ENCODE measurements at places on chromosomes 6 and 20. TPM values are rescaled to one million over a fixed set of nuclear protein-coding genes. Genes with fewer than 3 reads are reported as not detected.

GRCh38 chr6:76439811-76440210 lies 367.3 kb upstream of the IMPG1 start:
- no peak for DNase-seq

DNA sequence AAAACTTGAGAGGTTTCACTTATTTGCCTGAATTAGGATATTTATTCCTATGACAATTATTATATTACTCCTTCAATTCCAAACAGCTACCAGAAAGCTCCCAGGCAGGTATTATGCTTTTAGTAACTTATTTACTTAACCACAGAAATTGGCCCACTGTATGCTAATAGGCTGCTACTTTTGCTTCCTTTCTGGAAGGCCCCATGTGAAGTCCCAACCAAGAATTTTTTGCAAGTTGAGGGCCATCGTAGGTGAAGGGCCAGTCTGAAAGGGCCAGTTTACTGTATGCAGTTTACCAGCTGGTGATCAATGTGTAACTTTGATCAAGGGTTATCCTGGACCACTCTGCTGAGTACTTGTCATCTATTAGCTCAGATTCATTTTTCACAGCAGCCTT lies 45.0 kb downstream of the EDN1 start:
- DNase-seq, result no peak

DNA sequence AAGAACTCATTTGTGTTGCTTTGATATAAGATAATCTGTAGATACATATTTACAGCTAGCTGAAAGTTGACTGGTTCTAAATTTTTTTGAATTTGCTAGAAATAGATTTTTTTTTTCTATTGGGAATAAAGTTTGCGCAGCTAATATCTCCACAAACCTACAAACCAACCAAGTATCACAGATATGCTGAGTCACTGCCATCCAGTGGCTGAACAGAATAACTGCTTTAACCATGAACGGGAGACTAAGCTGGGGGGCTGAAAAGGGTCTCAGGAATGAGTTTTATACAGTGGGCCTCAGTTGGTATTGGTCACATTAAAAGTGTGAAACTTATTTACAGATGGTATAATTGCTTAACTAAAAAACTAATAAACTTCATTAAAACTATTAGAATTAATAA lies 326.7 kb upstream of the CNR1 start:
- no peak for DNase-seq

- DNase-seq, result peak; percentile 34
Measured at GRCh38 chr6:136959471-136959891, 37.4 kb downstream of the SLC35D3 start.

GRCh38 chr6:108872575-108872974 lies 24.4 kb downstream of the ARMC2 start:
- DNase-seq, result no peak

GRCh38 chr6:45704056-45704800 lies 311.4 kb downstream of the CLIC5 start:
- no peak for DNase-seq

The C20orf144 gene
- not detected for total RNA-seq

DNA sequence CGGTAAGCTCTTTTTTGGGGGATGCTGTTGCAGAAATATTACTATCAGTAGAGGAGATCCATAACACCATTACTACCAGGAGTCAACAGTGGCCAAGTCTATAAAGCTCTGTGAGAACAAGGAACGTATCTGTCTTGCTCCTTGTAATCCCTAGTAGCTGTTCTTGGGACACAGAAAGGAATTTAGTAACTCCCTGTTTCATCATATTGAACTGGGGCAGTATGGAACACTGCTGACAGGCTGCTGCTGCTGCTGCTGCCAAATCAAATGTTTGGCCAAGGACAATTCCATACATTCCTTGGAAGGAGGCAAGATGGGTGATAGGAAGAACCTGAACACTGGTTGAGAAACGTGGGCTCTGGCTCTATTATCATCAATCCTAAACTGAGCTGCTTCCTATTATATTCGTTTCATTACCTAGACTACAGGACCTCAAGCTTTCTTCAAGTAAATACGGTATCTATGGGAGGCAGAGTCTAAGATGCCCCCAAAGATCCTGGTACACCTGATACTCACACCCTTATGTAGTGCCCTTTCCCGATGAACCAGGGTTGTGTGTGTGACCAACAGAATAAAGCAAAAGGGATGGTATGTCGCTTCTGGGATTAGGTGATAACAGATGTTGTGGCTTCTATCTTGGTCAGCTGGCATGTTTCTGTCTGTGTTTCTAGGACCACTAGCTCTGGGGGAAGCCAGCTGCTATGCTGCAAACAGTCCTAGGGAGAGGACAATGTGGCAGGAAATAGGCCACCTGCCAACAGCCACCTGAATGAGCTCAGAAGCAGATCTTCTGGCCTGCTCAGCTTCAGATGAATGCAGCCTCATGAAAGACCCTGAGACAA lies 39.5 kb downstream of the ELOVL5 start:
- peak; percentile 58 for DNase-seq

GRCh38 chr6:57254055-57254717 lies 32.1 kb upstream of the RAB23 start:
- peak; percentile 46 for DNase-seq

DNA sequence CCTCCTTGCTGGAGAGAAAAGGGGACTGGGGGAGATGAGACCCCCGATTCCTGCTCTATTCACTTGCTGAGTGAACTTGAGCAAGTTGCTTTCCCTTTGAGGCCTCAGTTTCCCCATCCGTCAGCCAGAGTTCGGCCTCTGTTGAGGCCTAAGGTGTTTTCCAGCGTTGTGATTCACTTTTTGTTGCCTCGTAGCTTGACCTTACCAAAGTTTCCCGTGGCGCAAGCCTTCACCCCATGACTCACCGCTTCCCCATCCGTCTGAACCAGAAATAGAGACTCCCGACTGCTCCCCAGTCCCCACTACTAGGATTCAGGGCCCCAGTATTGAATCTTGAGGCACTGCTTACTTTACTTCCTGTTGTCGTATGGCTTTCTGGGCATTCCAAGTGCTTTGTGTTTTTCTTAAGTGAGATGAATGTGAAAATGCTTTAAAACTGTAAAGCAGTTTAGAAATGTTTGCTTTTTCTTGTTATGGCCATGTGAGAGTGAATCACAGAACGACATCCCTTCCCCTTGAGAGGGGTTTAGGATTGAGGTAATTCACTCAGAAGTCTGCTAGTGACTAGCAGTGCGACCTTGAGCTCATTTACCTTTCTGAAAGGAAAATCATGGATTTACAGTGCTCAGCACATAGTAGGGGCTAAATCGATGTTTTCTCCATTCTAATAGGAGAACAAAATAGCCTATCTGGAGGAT lies 1.2 kb downstream of the CHMP4B start:
- DNase-seq, result peak; percentile 66

DNA sequence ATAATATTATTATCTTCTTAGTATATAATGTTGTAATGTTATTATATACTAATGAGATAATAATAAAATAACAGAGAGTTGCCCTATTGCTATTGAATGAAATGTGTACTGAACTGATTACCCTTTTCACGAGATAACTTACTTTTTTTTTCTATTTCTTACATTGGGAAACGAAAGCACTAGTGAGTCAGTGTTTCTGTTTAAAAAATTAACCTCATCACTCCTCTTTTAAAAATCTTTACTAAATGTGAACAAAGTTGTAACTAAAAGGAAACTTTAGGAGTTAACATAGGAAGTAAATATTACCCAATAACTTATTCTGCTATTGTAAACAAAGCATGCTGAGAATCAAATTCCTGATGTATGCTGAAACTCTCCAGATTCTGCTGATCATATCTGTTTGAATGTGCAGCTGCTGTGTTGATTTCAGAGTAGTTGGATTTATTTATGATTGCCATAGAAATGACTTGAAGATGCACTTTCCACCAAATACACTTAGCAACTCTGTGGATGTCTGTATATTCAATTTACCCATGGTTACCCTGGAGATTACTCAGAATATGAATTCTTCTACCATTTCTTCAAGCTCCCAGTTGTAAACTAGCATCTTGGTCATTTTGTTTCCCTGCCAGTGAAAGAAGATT lies 523.4 kb downstream of the TENT5A start:
- DNase-seq, result peak; percentile 51

GRCh38 chr6:132675002-132675401 lies 16.0 kb upstream of the TAAR1 start:
- no peak for DNase-seq

- no peak for DNase-seq
Measured at GRCh38 chr6:105587349-105588122, 184.7 kb upstream of the PREP start.

GRCh38 chr6:17721671-17722070 lies 14.9 kb upstream of the NUP153 start:
- DNase-seq, result no peak

DNA sequence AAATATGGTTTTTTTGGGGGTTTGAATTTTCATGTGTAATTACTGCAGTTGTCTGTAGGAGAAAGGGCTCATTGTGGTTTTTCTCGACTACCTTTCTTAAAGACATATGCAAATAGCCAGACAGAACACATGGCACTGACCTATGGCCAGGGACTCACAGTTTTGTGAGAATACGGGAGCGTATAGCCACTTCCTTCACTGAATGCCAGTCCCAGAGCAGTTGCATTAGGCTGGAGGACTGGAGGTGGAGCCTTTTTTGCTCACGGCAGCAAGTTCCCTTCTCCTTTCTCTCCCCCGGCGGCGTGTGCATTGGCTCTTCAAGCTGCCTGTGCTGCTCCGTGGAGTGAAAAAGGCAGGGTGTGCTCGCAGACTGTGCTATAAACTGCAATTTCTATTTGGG lies 114.9 kb downstream of the AKAP7 start:
- DNase-seq, result peak; percentile 86

DNA sequence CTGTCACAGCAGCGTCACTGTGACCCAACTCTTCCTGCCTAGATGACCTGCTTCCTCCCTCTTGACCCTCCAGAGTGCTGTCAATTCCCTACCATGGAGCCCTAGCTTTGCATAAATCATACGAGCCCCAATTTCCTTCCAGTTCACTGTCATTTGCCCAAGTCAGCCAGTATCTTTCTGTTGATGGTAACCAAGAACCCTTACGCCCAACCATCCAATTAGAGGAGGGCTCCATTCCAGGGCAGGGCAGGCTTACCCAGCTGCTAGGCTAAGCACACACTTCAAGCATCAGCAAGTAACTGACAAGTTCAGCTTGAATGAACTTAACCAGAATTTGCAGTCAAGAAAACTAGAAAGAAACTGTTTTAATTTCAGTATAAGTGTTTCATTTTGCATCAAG lies 25.7 kb downstream of the WFDC3 start:
- no peak for DNase-seq

DNA sequence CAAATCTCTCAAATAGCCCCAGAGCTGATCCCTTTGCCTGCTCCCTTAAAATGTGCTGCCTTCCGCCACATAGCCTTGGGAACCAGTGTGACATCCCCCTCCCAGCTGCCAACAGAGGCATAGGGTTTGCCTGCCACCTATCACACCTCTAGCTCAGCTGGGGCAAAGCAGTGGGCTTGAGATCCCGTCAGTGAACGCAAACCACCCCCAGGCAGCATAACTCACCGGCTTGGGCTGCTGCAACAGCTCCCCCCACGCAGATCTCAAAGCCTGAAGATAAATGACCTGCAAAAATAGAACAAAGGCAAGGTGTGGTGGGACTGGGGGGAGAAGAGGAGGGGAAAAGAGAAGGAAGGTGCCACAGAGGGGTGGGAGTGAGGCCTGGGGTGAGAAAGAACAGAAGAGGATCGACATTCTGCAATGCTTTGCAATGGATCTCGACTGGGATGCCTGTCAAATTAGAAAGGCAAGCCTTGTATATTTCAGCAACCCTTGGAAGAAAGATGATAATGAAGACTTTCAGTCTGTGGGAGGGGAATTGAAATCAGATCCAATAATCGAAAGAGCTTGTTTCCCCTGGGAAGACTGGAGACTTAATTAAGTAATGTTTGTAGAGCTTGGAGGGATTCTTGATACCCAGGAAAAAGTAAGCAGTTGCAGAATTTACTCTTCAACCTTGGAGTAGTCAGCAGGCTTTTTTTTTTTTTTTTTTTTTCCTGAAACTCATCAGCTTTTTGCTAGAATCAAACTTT lies 1.3 kb downstream of the PDYN start:
- DNase-seq, result no peak

The NCOA3 gene
- total RNA-seq, result 23.9 TPM

GRCh38 chr6:169342710-169343109 lies 89.1 kb upstream of the THBS2 start:
- DNase-seq, result no peak

The IL17F gene
- not detected for total RNA-seq

The AK9 gene
- total RNA-seq, result 20.3 TPM

DNA sequence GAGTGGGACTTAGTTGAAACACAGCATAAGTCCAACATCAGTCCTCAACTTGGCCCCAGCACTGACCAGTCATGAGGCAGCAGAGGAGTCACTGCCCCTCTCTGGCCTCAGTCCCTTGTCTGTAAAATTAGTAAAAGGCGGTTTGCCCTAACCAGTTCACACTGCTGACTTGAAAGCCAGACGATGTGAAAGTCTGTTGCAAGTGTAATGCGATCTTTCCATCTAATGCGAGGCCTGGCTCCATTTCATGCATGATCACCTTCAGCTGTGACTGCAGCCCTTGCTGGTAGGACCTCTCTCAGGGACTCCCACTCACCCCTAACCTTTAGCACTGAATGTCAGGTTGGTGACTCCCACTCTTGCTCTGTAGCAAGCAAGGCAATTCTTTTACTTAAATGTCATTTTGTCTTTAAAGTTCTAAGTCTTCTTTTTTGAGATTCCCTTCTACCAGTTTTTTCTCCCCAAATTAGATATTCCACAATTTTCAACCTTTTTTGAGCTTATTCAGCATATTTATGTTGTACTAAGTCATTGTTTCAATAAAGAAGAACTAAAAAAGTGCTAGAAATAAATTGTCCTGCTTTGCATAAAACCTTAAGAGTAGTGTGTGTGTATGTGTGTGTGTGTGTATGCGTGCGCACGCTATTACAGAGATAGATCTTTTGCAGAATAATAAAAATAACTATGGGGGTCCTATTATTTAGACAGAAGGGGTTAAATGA lies 245.5 kb downstream of the PACRG start:
- no peak for DNase-seq

- DNase-seq, result no peak
Measured at GRCh38 chr6:137875058-137875520, 8.0 kb downstream of the TNFAIP3 start.

The SLC4A11 gene
- total RNA-seq, result 5.8 TPM

The ASIP gene
- total RNA-seq, result not detected

DNA sequence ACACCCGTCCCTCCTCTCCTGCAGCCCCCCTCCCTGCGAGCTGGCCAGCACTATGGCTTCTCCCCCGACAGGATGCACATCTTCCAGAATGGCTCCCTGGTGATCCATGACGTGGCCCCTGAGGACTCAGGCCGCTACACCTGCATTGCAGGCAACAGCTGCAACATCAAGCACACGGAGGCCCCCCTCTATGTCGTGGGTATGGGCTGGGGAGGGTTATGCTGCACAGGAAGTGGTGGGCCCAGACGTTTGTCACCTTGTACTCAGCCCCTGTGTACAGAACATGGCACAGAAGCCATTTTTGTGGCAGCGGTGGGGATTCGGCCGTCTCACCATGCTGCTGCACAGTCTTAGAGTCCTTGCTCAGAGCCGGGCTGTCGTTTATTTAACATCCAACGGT lies 29.0 kb upstream of the SRF start:
- DNase-seq, result no peak

DNA sequence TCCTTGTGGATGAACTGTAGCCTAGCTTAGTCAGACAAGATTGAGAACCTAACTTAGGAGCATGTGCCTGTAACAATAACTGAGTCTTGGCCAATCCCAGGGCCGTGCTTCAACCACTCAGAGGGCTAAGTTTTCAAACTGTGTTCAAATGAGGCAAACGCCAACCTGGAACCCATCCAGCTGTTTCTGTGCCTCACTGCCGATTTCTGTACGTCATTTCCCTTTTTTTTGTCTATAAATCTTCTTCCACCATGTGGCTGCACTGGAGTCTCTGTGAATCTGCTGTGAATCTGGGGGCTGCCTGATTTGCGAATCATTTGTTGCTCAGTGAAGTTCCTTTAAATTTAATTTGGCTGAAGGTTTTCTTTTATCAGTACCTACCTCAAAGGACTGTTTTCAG lies 115.0 kb upstream of the CHD6 start:
- DNase-seq, result no peak

All from stomach (tissue), 19 donors.